Stomach (tissue), 19 donors: ENCODE measurements at places on chromosomes 1 and 21. TPM values are rescaled to one million over a fixed set of nuclear protein-coding genes. Genes with fewer than 3 reads are reported as not detected.

The NES gene
- total RNA-seq, result 4.7 TPM

The MYOM3 gene
- 0.14 TPM for total RNA-seq

- H3K4me1 ChIP-seq, result no peaks in the 10 kb centered on the region
- no peak overlapping the region for H3K4me3 ChIP-seq
- no peak for DNase-seq
Measured at GRCh38 chr1:112532064-112532463, 23.3 kb downstream of the WNT2B start.

- DNase-seq, result peak; percentile 56
- peaks cover 79% of the 10 kb centered on the region for H3K4me1 ChIP-seq
- peak overlapping the region; percentile 99 for H3K27ac ChIP-seq
- H3K4me3 ChIP-seq, result peak overlapping the region; percentile 73
Measured at GRCh38 chr1:8420318-8420717, 102.4 kb downstream of the SLC45A1 start.

GRCh38 chr1:166950156-166950555 lies 25.2 kb downstream of the ILDR2 start:
- H3K27ac ChIP-seq, result no peak overlapping the region
- DNase-seq, result no peak
- H3K36me3 ChIP-seq, result no peaks in the 10 kb centered on the region
- H3K4me1 ChIP-seq, result peaks cover 17% of the 10 kb centered on the region
- no peaks in the 10 kb centered on the region for H3K27me3 ChIP-seq
